ENCODE measurements at places on chromosomes 12 and 14.

DNA sequence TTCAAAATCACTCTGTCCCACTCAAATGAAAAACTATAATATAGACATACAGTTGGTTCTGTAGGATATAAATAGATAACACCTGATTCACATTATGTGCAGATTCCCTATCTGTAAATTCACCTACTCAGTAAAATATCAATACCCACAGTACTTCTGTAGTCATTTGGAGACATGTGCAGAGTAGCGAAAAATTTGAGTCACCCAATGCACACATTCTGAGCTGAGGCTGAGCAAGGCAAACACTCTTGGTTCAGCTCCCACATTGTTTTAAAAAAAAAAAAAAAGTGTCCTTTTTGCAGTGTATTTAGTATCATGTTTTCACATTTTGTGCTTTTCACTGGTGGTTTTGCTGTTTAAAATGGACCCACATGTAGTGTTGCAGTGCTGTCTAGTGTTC lies 27.3 kb upstream of the BBS10 start:
- H3K4me1 ChIP-seq, result peaks cover 3% of the 10 kb centered on the region
- no peaks in the 10 kb centered on the region for H3K27me3 ChIP-seq
- no peak for DNase-seq

GRCh38 chr12:69368171-69368570 lies 8.6 kb downstream of the YEATS4 start:
- no peaks in the 10 kb centered on the region for H3K27me3 ChIP-seq
- no peaks in the 10 kb centered on the region for H3K4me1 ChIP-seq
- H3K27ac ChIP-seq, result no peak overlapping the region
- no peak for DNase-seq
- peaks cover 46% of the 10 kb centered on the region for H3K36me3 ChIP-seq
- H3K4me3 ChIP-seq, result no peak overlapping the region

DNA sequence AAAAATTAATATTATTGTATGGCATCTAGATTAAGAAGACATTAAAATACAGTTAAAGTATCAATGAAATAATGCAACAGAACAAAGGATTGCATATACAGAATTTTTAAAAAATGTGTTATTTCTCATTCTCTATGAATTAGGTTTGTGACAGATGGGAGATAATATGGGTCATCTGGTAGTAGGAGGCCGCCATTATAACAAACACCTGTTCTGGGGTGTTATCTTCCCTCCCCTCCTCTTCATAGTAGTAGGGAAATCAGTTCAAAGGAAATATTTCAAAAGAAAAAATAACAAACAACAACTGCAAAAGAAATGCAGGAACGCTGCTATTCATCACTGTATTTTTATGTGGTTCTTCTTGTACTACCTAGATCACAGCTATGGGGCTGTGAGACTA lies 187.0 kb upstream of the ATP2B1 start:
- H3K36me3 ChIP-seq, result no peaks in the 10 kb centered on the region
- peaks cover 5% of the 10 kb centered on the region for H3K4me1 ChIP-seq
- no peak overlapping the region for H3K27ac ChIP-seq
- H3K4me3 ChIP-seq, result no peak overlapping the region
- DNase-seq, result no peak

- no peaks in the 10 kb centered on the region for H3K27me3 ChIP-seq
- no peak overlapping the region for H3K4me3 ChIP-seq
- H3K36me3 ChIP-seq, result peaks cover 78% of the 10 kb centered on the region
- no peak for DNase-seq
Measured at GRCh38 chr14:73718418-73719251, 4.5 kb upstream of the PNMA1 start.

GRCh38 chr12:127381043-127381668 lies 885.8 kb upstream of the TMEM132C start:
- H3K4me3 ChIP-seq, result no peak overlapping the region
- no peak overlapping the region for H3K27ac ChIP-seq
- DNase-seq, result peak; percentile 3
- peaks cover 15% of the 10 kb centered on the region for H3K27me3 ChIP-seq
- H3K36me3 ChIP-seq, result peaks cover 2% of the 10 kb centered on the region

DNA sequence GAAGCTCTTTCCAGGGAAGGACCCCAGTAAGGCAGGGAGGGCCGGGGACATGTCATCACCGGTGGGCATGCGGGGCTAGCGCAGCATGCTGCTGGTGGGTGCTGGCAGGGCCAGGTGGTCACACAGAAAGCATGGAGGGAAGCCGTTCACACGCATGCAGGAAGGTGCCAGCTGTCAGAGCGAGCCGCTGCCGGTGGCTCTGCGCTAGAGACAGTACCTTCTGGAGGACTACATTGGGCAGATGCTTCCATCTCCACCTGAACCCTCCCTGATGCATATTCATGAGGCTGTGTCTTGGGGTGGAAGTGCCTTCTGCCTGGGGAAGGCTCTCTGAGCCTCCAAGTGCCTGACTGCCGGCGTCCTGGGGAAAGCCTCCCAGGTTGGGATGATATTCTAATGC lies 203.8 kb downstream of the CALM1 start:
- DNase-seq, result no peak
- no peak overlapping the region for H3K27ac ChIP-seq
- H3K27me3 ChIP-seq, result peaks cover 16% of the 10 kb centered on the region

DNA sequence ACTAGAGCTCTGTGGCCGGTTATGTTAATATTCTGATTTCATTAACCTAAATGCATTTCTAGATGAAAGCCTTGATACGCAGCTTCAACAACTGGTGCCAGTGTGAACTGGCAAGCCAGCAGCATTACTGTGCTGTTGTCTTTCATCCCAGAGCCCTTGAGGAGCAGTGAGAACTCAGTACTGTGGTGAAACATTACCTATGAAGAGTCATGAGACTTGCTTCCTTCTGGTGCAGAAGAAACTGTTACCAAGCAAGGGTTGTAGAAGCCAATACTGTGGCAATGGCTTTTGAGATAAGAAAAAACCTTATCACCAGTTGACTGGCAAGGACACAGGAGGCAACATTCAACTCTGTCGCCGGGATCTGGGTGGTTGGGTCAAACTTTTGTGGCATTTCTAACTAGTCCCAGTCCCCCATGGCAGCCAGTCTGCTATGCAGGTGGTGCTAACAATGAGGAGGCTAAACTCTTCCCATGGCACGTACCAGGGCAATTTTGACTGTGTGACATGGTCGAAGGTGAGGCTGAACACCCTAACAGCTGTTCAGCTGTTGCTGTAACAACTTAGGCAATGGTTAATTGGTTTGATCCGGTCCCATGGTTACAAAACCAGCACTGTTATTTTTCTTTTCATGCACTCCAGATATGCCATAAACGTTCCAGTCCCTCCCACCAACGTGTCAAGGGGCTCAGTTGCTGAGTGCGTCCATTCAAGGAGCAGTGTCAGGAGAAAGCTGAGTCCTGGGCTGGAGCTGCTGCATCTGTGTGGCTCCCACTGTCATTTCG lies 12.6 kb upstream of the LGALS3 start:
- no peaks in the 10 kb centered on the region for H3K36me3 ChIP-seq
- DNase-seq, result no peak
- H3K4me1 ChIP-seq, result peaks cover 4% of the 10 kb centered on the region
- no peaks in the 10 kb centered on the region for H3K27me3 ChIP-seq
- no peak overlapping the region for H3K27ac ChIP-seq

GRCh38 chr14:96038920-96039632 lies at the start of gene C14orf132:
Gene C14orf132, plus strand, starts transcription at chr14:96039362. Its CDS starts 139 bp downstream, at chr14:96039501.
- no peaks in the 10 kb centered on the region for H3K36me3 ChIP-seq
- H3K4me3 ChIP-seq, result peak within 1 kb of the TSS; percentile 66
- no peak for DNase-seq
- peaks cover 92% of the 10 kb centered on the region for H3K27me3 ChIP-seq
- no peak within 1 kb of the TSS for H3K27ac ChIP-seq
- H3K4me1 ChIP-seq, result peaks cover 4% of the 10 kb centered on the region

- no peak overlapping the region for H3K4me3 ChIP-seq
- H3K27me3 ChIP-seq, result no peaks in the 10 kb centered on the region
- H3K27ac ChIP-seq, result peak overlapping the region; percentile 42
- no peak for DNase-seq
- peaks cover 14% of the 10 kb centered on the region for H3K36me3 ChIP-seq
- peaks cover 38% of the 10 kb centered on the region for H3K4me1 ChIP-seq
Measured at GRCh38 chr12:68178774-68179439, 19.4 kb upstream of the IFNG start.

DNA sequence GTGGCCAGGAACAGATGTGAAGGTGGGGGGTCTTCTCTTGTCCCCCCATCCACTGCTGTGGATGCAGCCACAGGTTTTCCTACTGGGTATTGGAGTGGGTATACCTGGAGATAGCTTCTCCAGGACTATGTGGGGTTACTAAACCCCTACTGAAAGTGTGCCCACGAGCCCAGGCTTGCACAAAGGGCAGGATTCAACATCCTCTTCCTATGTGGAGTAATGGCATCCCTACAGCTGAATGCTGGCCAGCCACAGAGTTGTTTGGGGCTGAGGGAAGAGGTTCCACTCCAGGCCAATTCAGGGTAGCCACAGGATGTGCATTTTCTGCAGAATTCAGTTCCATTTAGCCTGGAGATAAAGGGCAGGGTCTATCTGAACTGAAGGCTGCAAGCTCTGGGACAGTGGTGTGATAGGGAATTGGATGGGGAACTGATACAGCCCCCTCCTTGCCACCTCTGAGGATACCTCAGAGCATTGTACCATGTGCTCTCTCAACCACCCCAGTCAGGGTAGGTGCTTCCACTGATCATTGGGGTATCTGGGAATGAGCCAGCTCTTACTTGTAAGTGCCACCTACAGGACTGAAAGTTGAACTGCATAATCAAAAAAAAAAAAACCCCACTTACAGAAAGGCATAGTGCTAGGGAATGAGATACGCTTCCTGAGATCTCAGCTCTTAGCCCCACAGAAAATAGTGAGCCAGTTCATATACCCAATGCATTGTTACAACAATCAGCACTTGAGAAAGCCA lies 187.1 kb downstream of the KITLG start:
- no peak overlapping the region for H3K4me3 ChIP-seq
- H3K27me3 ChIP-seq, result no peaks in the 10 kb centered on the region
- no peaks in the 10 kb centered on the region for H3K4me1 ChIP-seq
- no peak for DNase-seq
- H3K36me3 ChIP-seq, result peaks cover 5% of the 10 kb centered on the region

DNA sequence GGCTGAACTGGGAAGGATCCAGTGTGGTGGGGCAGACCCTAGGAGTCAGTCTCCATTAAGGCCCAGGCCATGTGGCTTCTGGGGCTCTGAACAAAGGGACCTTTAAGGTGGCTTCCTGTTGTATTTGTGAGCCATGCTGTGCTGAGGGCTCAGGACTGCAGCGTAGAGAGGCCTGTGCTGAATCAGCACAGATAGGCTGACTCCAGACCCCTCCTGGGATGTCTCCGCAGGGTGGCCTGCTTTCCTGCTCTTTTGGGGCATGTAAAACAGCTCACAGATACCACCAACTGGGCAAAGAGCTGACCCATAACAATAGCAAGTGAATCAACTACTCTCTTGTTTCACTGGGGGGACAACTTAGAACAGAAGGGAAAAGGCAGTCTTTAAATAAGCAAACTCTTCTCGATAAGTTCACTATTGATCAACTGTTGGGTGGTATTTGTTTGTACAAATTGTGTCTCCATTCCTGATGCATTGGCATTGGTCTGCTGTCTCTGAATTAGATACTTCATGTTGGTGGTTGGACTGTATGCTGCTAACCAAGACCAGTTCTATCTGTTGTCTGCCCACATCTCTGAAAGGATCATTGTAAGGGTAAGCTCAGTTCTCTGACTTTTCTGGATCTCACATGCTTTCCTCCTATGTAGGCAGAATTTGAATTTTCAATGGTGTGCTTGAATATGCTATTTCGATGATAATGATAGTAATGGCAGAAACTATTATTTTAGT lies 71.8 kb downstream of the MYRFL start:
- no peaks in the 10 kb centered on the region for H3K36me3 ChIP-seq
- no peaks in the 10 kb centered on the region for H3K4me1 ChIP-seq
- no peak overlapping the region for H3K4me3 ChIP-seq
- DNase-seq, result no peak
- H3K27ac ChIP-seq, result no peak overlapping the region

- peak; percentile 32 for DNase-seq
- H3K4me1 ChIP-seq, result peaks cover 27% of the 10 kb centered on the region
- peak overlapping the region; percentile 82 for H3K4me3 ChIP-seq
- H3K27me3 ChIP-seq, result peaks cover 19% of the 10 kb centered on the region
Measured at GRCh38 chr14:73245480-73246325, 8.4 kb downstream of the PAPLN start.

DNA sequence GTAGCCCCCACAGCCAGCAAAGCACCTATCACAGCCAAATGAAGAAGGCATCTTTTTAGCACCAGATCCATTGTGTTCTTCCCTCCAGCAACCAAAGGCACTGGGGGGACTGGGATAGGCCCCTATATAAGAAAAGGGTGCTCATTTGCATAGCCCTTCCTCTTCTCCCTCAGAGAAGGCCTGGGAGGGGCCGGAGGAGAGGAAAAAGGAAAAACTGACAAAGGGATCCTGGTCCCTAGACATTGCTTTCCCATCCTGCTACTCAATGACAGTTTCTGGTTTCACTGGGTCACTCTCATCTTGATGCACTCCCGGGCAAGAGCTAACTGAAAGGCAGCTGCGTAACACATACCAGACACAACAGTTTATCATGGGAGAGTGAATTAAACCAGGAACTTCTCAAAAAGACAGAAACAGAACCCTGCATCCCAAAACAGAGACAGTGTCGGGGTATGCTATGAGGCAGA lies at the start of gene PMEL:
TSS of gene PMEL (minus strand) at position 102 of the 467 bp plus-strand sequence. CDS start at position 71, 31 bp downstream.
- no peak for DNase-seq
- peak within 1 kb of the TSS; percentile 92 for H3K27ac ChIP-seq
- H3K4me3 ChIP-seq, result peak within 1 kb of the TSS; percentile 97
- H3K27me3 ChIP-seq, result no peaks in the 10 kb centered on the region
- peaks cover 27% of the 10 kb centered on the region for H3K4me1 ChIP-seq

GRCh38 chr12:848173-848865 lies 95.9 kb downstream of the WNK1 start:
- peaks cover 5% of the 10 kb centered on the region for H3K36me3 ChIP-seq
- H3K27me3 ChIP-seq, result no peaks in the 10 kb centered on the region
- no peak for DNase-seq
- H3K27ac ChIP-seq, result peak overlapping the region; percentile 82
- H3K4me1 ChIP-seq, result peaks cover 20% of the 10 kb centered on the region

- no peaks in the 10 kb centered on the region for H3K4me1 ChIP-seq
- no peak for DNase-seq
- no peak overlapping the region for H3K27ac ChIP-seq
- no peaks in the 10 kb centered on the region for H3K36me3 ChIP-seq
Measured at GRCh38 chr14:98099527-98099926, 1172.5 kb downstream of the BCL11B start.
